ENCODE measurements at places on chromosomes 5 and 9.

- DNase-seq: no peak
These were observed 82.3 kb downstream of the NUDT12 start for GRCh38 chr5:103480246-103480645.

DNA sequence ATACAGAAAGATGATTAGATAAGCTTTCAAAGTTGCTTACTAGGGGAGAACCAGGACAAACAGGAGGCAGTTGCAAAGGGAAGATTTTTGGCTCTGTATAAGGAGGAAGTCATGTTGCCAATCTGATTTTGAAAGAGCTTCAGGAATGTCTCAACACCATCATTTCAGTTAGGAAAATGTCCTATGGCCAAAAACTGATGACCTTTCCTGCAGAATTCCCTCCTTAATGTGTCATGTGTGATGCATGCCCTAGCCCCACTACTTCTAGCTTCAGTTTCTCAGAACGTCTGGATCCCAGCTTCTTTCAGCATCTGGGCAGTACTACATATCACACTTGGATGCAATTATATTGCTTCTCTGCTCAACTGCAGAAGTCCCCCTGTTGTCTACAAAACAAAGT is 211.5 kb upstream of the NREP start:
- DNase-seq: no peak

DNA sequence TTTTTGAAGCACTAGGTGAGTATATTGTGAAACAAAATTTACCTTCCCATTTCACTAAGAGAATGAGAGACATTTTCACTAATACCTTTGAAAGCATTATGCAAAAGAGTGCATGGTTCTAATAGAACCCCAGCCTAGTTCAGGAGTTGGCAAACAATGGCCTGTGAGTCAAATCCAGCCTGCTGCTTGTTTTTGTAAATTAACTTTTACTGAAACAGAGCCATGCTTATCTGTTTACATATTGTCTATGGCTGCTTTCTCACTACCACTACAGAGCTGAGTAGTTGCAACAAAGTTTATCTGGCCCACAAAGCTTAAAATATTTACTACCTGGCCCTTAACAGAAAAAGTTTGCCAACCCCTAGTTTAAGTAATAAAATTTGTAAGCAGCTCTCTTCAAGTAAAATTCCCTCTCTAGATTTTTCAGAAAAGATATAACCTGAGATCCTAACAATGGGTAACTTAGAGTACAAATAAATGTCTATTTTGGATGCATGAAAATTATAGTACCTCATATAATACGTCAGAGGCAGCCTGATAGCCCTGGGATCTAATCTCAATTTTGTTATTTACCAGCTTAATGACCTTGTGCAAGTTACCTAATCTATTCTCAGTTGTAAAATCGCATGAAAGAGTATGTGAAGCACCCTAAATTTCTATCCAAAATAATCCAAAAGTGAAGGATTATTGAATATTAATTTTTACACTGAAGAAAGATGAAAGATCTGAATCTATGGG is 50.7 kb upstream of the ARL15 start:
- DNase-seq: no peak

- no peak for DNase-seq
These were observed 245.7 kb downstream of the ASTN2 start for GRCh38 chr9:117169089-117169621.

GRCh38 chr9:7375013-7375511 is 424.5 kb downstream of the DMAC1 start:
- DNase-seq: no peak

- no peak for DNase-seq
These were observed 14.0 kb upstream of the GLRX start for GRCh38 chr5:95836544-95836943.

DNA sequence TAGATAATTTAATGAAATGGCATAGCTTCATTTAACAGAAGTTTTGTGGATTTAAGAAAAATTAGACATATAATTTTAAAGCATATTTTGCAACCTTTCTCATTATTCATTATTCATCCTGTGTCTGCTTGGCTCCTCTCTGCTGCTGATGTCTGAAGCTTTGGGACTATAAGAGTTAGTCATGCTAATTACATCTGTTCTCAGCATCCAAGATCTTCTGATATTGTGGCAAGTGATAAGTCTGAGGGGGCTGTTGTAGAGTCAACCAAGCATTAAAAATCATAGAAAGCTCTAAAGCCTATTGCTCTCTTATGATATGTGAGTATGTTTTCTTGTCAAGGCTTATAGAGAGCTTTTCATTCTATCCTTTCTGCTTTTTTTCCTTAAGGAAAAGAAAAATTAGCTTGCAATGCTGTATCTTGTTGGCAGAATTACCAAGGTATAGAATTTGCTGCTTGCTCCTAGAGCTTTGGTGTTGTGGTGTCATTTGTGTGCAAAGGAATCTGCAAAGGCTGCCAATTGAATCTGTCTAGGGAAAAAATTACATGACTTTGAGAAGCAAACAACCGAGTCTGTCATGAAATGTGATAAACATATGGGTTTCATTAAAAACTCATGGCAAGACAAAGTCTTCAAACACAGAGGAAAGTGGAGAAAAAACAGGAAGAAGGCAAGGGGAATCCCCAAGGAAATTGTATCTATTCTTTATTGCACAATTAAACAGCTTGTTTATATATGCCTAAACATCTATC is 156.1 kb upstream of the DAB2 start:
- DNase-seq: peak; percentile 18

DNA sequence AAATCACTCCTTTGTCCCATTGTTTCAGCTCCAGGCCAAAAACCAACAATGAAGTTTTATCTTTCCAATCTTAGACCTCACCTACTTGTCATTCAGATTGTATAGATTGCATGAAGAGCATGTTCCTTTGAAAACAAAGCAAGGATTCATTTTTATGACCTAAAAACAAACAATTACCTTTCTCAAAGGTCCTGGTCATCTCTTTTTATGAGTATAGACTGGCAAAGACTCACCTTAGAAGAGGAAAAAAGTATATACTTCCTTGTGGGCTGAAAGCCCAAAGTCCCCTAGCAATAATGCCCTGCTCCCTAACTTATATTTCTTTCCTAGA is 28.4 kb upstream of the TLE1 start:
- no peak for DNase-seq

Data from kidney glomerular epithelial cell (primary cell).